HS-27A (cell line): ENCODE measurements at places on chromosomes 3 and 15.
A peak's percentile ranks its signal among the peaks of the same experiment; 100 is the strongest.

DNA sequence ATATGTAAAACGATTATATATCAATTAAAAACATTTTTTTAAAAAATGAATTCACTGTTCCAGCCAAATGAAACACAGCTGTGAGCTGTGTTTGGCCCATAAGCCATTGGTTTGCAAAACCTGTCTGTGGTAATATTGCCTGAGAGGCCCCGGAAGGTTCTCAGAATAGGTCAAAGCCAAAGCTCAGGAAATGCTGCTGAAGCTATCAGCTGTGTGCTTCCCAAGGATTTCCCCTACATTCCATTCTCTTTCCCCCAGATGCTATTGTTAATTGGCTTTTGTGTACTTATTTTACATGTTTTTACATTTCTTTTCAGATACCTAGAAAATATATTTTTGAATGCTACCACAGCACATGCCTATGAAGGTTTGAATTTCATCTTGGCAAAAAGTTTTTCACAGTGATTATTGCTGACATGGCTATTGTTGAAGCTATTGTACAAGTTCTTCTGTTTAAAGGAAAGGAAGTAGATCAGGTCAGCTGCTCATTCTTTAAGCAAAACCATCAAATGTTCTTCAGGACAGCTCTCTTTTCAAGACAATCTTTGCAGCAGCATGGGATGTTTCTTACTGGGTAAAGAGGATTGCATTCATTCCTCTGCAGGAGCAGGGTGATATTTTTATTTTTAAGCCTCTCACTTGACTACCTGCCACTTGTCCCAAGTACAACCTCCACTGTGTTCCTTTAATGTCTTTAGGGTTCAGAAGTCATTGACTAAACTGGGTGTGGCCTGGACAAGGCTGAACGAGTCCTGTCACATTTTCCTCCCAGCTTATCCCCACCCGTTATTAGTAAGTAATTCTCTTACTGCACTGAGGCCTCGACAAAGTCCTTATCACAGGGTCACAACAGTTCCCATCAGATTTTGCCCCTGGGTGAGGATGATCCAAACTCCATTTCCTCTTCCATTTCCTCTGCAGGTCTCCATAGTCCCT lies 26.3 kb upstream of the BNC1 start:
- no peak for DNase-seq

DNA sequence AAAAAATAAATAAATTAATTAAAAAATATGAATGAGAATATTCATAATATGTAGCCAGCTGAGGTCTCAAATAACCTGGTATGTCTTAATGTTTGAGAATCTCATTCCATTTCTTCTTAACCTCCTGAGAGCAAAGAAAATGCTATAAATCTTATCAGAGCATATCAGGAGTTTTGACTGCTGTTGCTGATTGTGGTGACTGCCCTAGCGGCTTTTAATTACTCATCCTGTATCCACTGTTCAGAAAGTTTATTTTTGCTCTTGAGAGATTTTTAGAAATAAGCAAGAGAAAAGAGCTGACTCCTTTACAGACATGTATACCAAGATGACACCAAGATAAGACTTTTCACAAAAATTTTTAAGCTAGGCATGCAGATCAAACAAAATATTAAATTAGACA lies 454.8 kb upstream of the CBLB start:
- no peak for DNase-seq

DNA sequence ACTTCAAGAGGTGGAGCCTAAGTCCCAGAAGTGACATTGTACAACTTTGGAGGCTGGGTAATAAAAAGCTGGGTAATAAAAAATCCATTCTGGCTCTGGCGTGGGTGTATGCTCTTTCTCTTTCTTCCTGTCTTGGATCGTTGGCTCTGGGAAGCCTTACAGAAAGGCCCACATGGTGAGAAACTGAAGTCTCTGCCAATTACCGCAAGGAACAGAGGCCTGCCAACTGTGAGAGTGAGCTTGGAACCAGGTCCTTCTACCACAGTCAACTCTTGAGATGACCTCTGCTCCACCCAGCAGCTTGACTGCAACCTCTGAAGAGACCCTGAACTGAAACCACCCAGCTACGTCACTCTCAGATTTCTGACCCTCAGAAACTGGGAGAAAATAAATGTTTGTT lies 51.0 kb downstream of the NR2F2 start:
- DNase-seq: no peak

DNA sequence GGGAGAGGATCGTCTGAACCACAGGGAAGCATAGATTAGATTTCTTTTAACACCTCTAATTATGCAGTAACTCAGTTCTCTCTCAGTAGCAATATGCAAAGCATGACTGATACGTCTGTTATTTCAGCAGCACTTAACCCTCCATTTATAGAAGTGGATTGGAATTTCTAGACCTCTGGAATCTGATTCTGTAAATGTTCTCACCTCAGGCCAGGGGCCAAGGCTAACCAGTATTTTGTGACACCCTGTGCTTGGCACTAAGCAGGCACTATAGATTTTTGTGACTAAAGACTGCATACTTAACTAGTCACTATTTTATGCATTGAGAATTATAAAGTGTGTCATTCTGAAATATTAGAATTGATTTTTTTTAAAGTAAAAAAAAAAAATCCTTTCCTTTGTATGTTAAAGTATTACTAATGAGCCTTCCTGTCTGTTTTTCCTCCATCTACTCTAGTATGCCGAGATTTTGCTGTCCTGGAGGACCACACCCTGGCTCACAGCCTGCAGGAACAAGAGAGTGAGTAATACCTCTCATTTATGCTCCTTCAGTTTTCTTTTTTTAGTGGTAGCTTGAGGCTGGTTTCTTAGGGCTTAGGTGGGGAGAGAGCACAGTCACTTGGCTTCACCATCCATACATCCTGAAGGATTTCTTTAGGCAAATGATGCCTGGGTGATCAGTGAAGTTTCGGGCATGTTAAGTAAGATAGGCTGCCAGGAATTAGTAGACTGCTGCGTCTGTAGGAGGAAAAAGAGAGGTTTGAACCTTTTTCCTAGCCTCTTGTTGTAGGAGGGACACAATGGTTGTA lies 26.5 kb upstream of the UTS2B start:
- peak; percentile 48 for DNase-seq

- no peak for DNase-seq
Observed at GRCh38 chr3:13353506-13353905, 66.6 kb downstream of the NUP210 start.

- DNase-seq: no peak
Observed at GRCh38 chr3:67602816-67603215, 51.6 kb downstream of the SUCLG2 start.

DNA sequence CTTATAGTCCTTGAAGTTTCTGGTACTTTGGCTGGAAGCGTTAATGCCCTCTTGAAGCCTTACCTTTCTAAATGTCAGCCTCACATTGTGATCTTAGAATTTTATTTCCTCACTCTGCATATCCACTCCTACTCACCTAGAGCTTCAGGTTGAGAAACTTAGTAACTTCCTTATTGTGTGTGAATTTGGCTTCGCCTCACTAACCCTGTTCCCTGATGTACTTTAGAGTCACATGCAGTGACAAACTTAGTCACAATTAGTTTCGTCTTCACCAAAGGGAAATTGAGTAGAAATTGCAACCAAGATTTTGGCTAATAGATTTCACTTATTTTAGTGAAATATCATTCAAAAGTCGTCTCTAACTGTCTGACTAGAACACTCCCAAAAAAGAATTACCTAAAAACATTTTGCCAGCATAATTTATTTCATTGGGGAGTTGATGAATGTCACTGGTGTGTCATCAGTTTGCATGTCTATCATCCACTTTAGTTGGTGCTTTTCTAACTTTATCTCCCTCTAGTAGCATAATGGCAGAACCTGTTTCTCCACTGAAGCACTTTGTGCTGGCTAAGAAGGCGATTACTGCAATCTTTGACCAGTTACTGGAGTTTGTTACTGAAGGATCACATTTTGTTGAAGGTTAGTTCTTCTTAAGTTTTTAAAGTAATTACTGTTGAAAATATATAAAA lies 960 bp downstream of the MFN1 start:
- no peak for DNase-seq

- no peak for DNase-seq
Observed at GRCh38 chr3:134216191-134216764, 34.4 kb downstream of the RYK start.

- no peak for DNase-seq
Observed at GRCh38 chr15:93610944-93611343, 521.9 kb upstream of the RGMA start.

- DNase-seq: no peak
Observed at GRCh38 chr3:49803465-49804140, 542 bp downstream of the INKA1 start.

DNA sequence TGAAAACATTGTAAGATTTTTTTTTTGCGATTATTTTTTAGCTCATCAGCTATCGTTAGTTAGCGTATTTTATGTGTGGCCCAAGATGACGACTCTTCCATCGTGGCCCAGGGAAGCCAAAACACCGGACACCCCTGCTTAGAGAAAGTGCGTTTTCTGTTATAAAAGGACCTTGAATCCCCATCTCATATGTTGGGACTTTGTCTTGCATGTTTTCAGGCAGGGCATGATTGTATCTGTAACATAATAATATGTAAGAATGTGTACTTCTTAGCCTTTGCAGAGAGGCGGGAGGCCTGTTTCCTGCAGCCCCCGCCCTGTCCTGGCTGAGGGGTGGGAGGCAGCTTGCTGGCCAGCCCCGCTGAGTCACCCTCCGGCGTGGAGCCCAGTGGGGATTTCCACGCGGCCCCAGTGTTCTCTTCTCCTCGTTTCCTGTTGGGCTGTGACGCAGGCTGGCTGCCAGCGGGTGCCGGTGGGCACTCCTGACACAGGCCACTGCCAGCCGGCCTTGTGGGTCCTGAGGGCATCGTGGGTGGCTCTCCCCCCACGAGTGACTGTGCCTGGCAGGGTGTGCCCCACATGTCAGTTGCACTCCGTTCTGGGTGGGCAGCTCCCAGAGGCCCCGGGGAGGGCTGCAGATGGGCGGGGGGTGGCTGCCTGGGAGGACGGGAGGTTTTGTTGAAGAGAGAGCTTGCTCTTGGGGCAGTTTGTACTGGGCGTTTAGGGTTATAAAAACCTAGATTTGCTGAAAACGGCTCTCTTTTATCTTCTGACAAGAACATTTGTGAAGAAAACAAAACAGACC lies 55.6 kb downstream of the SMAD3 start:
- DNase-seq: no peak

DNA sequence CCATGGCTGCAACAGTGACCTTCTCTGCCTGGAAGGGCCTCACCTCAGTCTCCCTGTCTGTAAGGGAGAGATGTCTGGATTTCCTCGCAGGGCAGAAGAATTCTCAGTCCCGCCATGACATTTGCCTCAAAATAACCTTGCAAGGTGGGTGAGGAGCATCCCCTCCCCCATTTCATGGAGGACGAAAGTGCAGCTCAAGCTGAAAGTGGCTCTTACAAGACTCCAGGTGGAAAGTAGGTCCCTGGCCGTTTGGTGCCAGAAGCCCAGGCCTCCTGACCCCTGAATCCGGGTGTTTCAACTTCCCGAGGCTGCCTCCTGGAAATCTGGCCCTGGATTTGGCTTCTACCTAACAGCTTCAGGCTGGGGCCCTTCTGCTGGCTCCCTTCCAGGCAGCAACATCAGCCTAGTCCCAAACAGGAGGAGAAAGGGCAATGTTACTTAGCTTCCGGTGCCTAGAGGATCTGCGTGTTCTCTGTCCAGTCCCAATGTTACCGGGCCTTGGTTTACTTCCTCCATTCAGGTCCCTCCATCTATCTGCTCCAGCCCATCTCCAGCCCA lies 769 bp upstream of the CSPG4 start:
- no peak for DNase-seq

GRCh38 chr15:73630921-73631362 lies 2.2 kb downstream of the NPTN start:
- DNase-seq: no peak
